KBM-7 (cell line): ENCODE measurements at places on chromosomes 5 and 9.

- no peak for DNase-seq
These were observed 87.4 kb downstream of the APBA1 start for GRCh38 chr9:69584759-69585158.

- no peak for DNase-seq
These were observed 441.5 kb upstream of the PTGER4 start for GRCh38 chr5:40238066-40238745.

DNA sequence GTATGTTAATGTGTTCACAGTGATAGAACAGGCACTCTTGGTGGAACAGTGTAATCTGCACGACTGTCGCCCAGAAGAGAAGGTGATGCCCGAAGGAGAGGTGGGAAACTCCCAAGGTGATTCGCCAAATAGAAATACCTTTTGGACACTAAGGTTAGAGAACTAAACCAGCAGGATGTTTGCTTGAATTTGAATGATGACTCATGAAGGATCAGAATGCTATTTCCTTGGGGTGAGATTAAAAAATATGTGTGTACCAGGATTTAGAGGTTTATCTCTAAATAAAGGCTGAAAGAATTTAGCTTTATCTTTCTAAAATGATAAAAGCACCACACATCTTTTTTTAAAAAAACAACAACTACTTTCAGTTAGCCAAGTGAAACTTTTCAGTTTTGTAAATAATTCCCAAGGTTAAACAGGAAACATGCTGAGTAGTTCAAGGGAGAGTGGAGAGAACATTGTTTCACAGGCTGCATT, 297.4 kb upstream of the TAS2R1 start:
- no peak for DNase-seq

- DNase-seq: peak; percentile 39
These were observed 393 bp downstream of the SH3GLB2 start for GRCh38 chr9:129027685-129028191.

- no peak for DNase-seq
These were observed 56.9 kb downstream of the AHRR start for GRCh38 chr5:378301-378891.

DNA sequence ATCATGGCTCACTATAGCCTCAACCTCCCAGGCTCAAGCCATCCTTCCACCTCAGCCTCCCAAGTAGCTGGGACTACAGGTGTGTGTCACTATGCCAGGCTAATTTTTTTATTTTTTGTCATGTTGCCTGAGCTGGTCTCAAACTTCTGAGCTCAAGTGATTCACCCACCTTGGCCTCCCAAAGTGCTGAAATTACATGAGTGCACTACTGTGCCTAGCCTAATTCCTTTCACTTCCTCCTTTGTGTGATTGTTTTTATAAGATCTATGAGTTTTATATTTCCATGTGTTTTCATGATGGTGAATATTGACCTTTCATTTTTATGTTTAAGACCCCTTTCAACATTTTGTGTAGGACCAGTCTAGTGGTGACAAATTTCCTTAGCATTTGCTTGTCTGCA, 55.2 kb upstream of the IL12B start:
- DNase-seq: no peak

- DNase-seq: no peak
These were observed 930.3 kb upstream of the ARRDC3 start for GRCh38 chr5:92313385-92313784.

GRCh38 chr9:108180541-108180940, 675.2 kb downstream of the ACTL7B start:
- DNase-seq: no peak

DNA sequence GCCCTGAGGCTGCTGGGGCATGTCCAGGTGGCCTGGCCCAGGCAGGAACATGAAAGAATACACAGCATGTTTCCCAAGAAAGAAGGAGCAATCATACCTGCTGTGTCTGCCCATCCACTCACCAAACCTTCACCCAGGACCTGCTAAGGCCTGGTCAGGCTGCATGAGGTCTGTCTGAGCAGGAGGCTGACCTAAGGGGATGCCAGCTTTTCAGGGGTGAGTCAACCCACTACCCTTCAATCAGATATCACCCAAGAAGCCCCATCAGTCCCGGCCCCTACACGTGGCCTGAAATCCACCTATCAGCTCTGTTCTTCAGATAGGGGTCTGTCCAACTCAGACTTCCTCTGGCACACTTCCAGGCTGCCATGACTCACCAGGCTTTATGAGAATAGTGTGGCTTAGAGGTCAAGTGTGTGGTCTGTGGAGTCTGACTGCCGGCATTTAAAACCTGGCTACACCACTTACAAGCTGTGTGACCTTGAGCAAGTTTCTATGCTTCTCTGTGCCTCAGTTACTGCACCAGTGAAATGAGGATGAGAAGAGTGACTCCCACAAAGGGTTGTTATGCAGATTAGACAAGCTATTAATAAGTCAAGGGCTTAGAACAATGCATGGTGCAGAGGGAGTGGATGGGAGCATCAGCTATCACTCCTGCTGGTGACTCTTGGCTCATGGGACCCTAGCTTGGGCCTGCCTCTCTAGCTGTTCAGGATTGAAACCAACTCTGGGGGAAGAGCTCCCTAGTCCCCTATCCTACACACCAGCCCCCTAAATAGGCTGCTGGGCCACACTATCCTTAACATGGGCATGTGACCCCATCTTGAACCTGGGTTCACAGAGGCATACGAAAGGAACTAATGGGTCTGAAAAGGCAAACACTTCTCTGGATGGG, 130.3 kb downstream of the PAX5 start:
- DNase-seq: peak; percentile 44

- no peak for DNase-seq
These were observed 97.5 kb upstream of the ARAP3 start for GRCh38 chr5:141779503-141779973.

GRCh38 chr9:130999245-130999623, 9.7 kb upstream of the LAMC3 start:
- DNase-seq: no peak

DNA sequence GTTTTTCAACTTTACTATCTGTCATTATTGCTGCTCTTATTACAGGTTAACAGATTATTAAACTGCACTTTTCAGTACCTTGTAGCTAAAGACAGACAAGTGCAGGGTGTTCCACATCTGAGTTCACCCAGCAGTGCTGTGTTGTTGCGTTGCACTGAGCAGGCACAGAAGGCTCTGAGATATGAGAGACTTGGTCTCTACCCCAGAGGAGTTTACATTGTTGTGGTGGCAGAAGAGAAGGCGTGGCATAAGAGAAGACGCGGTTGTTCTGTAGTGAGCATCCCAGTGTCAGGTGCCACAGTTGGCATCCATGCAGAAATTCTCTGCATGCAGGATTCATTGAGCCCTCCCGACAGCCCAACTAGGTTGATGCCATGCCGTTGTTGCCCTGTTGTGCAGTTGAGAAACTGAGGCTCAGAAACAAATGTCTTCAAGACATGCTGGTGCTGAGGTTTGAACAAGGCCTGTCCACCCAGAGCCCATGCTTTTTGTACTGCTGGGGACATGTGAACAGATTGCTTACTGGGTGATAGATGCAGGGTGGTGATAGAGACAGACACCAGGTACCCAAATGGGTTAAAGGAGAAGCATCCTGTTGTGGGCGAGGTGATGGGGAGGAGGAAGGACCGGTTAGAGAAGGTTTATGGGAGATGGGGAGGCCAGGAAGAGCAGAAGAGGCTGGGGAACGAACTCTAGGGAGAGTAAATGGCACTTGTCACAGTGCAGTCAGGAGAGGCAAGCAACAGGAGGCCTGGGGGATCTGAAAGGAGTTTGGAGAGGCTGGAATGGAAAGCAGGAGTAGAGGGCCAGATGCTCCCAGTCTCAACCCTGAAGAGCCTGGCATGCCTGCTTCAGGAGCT, 8.2 kb downstream of the ABL1 start:
- DNase-seq: no peak
